NCI-H2081 (cell line): ENCODE measurements at places on chromosomes 12 and 14.

DNA sequence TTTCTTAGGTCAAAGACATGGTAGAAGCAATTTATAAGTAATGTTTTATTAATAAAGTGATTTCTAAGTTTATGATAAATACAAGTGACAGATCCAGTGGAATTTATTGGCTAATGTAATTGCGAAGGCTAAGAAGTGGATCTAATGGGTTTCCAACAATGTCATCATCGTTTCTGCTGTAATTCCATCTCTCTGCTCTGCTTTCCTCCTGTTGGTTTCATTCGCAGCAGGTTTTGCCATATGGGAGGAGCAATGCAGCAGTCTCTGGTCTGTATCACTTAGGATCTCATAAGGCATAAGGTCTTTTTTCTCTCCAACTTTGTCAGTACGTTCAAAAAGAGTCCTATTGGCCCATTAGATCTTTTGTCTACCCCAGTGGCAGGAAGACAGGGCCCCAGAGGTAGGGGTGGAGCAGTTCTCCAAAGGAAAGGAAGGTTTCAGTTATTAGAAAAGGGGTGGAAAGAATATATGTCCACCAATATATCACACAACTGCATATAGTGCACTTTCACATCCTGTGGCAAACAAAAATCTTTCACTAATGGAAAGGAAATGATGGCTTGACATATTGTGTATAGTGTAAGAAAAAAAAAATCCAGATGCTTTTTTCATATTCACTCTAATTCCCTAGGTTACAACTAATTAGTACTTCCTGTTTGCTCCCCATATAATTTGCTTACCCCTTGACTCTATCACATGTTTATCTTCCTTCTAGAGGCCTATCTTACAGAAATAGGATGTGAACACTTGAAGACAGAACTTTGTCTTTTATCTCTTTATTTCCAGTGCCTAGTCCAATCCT, 451.3 kb downstream of the ZFP36L1 start:
- no peak for DNase-seq

- no peak for DNase-seq
These were observed 110.4 kb downstream of the ETV6 start for GRCh38 chr12:11759899-11760298.

DNA sequence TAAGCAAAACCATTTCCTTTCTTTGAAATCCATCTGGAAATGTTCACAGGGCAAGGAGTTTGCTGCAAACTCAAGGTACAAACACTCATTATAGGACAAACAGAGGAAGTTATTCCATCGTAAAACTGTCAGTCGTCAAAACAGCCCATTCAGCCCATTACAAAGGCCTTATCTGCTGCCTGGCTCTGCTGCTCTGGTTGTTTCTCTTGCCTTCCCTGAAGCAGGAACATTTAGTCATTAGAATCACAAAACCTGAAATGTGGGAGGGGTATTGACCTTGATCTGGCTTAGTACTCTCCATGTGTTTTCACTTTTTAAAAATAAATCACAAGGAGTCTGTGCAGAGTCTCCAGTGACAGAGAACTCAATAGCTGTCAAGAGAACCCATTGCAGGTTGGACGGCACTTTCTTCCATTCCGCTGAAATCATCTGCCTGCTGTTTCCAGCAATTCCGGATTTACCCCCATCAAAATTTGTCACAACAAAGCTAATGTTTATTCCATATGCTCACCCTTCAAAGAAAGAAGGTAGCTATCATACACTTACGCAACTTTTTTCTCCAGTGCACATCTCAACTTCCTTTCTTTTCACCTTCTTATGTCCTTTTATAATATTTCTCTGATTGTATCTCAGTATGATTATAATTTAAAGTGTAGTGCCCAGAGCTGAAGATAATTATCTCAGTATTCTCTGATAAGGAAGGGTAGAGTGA, 24.6 kb upstream of the ITPR2 start:
- peak; percentile 18 for DNase-seq

DNA sequence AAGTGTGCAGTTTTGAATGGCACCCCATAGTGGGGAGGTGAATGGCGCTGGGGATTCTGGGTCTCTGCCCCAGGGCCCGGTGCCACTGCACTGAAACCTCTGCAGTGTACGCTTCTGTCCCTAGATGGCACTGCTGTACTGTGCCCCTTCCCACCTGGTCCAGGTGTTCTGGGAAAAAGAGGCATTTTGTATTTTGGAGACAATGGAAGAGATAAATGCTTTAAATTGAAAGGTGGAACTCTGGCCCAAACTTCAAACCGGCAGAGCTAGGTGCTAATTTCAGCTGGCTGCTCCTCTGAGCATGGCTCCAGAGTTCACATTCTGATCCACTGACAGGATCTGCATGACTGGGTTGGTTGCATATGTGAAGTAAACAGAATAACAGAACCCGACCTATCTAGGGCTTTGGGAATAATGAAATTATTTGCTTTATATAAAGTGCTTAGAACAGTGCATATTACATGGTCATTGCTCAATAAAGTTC, 52.2 kb downstream of the KRT80 start:
- peak; percentile 88 for DNase-seq

DNA sequence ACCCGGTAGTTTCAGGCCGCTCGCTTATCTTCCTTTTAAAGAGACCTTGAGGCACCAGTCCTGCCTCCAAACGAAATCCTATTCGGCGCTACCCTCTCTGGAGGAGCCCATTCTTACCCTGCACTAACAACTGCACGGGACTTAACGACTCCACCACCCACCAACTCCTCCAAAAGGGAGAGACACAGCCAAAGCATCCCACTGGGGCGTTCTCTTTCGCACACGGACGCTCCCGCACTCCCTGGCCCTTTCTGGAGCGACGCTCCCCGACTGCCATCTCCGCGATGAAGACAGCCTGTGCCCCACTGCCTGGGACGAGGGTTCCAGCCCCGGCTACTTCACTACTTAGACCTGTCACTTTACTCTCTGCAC, 650 bp downstream of the GALC start:
- DNase-seq = no peak

- no peak for DNase-seq
These were observed 2.8 kb upstream of the SIX1 start for GRCh38 chr14:60651796-60652673.

- DNase-seq = no peak
These were observed 8.8 kb upstream of the PEX5 start for GRCh38 chr12:7180685-7181084.

DNA sequence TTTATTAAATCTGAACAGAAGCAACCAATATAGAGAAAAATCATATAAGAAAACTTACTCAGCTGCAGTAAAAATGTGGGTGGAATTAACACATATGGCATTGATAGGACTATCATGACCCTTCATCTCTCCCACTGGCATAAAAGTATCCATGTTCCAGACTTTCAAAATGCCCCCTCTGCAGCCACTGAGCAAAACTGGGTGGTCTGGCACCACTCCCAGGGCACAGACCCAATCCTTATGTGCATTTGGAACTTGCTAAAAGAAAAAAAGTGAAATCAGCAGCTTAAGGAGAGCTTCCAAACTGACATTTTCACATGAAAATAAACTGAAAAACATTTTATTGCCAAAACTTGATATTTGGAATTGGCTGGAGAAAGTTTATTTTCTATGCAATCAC, 141.5 kb downstream of the KIF21A start:
- DNase-seq = no peak

DNA sequence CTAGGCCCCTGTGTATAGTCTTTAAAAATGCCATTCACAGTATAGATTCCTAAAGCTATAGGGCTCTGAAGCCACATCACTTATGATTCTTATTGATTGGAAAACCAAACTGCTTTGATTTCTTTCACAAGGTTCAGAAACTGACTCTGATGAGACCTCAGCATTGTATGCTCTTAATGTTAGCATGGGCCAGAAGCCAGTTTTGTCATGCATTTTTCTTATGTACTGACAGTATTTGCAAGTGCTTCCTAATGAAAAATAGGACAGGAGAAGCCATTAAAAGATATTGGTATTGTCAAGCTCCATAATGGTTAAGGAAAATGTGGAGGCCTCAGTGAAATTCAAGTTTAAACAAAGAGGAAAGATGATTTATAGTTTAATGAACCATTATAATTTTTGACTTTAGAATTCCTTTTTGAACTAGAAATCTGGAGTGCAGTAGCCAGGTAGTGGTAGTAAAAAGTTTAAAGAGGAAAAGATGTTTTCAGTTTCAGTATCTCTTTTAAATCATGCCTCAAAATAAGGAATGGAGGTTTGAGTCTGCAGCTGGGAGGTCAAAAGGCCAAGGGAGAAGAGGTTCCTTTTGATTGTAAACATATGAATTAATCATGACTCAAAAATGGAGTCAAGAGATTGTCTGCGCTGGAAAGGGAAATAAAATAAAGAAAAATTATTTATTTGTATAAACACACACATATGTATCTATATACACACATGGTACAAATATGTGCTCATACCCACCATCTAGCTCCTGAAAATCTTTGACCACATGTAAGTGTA, 388.1 kb upstream of the PRICKLE1 start:
- no peak for DNase-seq

DNA sequence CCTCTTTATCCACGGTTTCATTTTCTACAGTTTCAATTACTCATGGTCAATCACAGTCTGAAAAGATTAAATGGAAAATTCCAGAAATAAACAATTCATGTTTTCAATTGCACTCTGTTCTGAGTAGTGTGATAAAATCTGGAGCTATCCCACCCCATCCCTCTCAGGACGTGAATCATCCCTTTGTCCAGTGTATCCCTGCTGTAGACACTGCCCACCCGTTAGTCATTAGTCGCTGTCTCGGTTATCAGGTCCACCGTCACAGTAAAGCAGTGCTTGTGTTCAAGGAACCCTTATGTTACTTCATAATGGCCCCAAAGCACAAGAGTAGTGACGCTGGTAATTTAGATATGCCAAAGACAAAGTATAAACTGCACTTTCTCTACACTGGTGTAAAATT, 141.0 kb upstream of the LMNTD1 start:
- no peak for DNase-seq

- peak; percentile 44 for DNase-seq
These were observed 53.2 kb downstream of the DACT1 start for GRCh38 chr14:58690801-58691516.

DNA sequence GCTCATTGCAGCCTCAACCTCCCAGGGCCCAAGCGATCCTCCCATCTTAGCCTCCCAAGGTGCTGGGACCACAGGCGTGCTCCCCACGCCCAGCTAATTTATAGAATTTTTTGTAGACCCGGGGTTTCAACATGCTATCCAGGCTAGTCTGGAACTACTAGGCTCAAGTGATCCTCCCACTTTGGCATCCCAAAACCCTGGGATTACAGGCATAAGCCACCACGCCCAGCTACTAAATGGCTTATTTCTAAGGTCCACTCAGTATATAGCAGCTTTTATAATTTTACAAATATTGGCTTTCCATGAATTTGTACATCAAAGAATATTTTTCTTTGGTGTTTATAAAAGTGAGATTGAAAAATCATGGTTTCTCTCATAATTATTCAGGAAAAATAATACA, 167.8 kb downstream of the TTC7B start:
- DNase-seq = no peak

- DNase-seq = no peak
These were observed 8.3 kb downstream of the CDKL1 start for GRCh38 chr14:50388256-50388931.

DNA sequence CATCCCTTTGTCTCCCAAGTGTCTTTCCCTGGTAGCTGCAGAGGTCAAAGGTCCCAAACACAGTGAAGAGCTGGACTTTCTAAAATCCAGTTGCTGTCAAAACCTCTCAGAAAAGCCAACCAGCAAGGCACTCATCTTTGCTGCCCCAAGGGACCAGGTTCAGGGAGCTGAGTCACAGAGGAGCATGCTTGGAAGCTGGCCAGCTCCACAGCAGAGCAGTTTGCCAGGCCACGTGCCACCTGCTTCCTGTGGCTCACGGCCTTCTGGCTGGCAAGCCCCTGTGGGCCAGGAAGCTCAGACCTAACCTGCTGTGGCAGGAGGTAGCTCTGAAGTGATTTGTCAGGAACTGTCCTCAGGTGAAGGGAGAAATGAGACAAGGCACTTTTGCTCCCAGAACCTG, 3.6 kb downstream of the ISCU start:
- DNase-seq = peak; percentile 96

GRCh38 chr12:24561882-24562770, 386.8 kb downstream of the BCAT1 start:
- DNase-seq = peak; percentile 19

DNA sequence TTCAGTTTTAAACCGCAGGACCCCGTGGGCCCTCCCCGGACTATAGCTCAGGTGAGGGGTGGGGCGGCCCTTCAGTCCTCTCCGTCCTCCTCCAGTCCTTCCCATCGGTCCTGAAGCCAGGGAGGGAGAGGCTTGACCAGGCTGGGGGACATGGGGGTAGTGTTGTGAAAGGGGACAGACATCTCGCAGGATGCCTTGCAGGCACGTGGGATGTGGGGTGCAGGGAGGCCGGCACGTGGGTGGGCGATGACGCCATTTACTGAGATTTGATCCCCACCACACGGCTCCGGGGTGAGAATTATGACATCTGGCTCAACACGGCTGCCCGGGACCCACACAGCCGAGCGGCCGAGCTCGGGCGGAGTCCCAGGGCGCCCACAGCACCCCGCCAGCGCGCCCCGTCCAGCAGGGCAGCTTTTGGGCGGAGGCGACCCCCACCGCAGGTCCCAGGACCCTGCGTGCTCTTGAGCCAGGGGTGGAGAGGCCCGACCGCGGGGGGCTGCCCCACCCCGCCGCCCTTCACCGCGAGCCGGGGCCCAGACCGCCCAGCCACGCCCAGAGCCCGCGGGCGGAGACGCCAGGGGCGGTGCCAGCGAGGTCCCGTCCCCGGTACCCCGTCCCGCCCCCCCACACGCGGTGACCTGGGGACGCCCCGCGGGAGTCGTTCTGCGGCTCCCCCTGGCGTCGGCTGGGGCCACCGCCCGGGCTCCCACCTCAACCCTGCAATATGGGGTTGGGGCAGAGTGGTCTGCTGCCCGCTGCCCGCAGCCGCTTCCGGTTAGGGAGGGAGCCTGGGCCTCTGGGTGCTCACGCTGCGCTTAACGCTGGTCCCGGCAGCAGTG, 3.3 kb upstream of the EXOC3L4 start:
- peak; percentile 48 for DNase-seq

DNA sequence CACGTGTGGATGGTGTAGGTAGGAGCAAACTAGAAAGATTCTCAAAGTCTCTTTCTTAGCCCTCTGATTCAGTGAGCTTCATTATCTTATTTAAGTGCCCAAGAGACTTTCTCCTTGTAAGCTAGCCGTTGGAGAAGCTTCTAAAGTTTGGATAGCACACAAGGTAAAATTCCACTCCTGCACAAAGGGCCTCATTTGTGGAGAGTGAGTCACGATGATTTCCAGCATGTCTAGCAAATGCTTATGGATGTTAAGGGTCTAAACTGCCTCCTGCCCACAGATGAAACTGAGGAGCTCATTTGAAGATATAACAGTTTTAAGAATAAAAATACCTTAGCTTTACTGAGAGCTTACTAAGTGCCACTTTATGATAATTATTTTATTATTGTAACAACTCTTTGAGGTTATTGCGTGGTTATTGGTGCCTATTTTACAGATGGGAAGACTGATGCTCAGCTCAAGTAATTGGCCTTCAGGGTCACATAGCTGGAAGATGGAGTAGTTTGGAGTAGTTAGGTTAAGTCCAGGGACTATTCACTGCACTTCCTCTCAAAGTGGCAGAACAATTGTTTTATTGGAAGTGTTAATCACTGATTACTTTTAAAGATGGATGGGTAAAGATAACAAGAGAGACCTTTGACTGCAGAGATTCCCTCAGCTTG, 78.7 kb upstream of the HIF1A start:
- no peak for DNase-seq
